ENCODE measurements at places on chromosomes 5 and 9.

DNA sequence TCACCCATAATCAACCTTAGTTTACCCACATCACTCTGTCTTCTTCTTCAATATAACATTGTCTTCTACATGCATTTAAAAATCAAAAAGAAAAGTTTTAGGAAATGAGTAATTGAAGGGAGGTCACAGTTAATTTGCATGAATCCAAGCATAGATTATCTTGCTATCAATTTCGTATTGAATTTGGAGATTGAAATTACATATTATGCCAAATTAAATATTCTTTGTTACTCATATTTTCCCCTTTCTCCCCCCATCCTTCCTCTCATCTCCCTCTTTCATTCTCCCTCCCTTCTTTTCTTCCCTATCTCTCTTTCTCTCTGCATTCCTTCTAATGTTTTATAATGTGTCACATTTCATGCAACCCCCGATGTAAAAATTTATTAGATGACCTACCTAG, 303.3 kb downstream of the FBXL7 start:
- no peak for DNase-seq

DNA sequence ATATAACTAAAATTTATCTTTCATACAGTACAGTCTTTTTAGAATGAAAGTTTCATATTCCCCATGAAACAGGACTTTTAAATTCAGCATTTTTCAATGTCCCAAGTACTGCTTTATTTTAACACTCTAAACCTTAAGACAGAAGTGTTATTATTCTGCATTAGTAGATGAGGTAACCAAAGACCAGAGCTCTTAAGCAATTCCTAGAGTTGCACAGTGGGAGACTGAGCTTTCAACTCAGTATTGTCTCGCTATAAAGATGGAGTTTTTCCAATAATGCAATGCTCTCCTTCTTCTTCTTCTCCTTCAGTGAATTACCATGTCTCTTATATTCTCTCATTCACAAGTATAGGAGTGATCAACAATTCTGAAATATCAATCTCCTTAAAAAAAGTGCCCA, 479.7 kb downstream of the CETN3 start:
- no peak for DNase-seq

DNA sequence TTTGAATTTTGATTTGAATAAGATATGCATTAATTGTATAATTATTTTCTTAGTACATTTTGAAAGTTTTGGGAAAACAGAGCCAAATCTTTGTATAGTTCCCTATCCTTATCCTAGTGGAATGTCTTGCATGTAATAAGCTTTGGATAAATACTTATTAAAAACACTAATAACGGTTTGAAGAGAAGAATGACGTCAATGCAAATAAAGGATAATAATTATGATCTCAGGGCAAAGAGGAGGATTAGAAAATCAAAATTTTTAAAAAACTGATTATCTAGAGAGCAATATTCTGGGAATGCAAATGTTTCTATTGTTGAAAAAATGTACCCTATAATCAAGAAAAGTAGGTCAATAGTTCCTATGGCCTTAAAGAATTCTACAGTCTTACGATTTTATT, 22.1 kb downstream of the TYRP1 start:
- DNase-seq, result no peak

DNA sequence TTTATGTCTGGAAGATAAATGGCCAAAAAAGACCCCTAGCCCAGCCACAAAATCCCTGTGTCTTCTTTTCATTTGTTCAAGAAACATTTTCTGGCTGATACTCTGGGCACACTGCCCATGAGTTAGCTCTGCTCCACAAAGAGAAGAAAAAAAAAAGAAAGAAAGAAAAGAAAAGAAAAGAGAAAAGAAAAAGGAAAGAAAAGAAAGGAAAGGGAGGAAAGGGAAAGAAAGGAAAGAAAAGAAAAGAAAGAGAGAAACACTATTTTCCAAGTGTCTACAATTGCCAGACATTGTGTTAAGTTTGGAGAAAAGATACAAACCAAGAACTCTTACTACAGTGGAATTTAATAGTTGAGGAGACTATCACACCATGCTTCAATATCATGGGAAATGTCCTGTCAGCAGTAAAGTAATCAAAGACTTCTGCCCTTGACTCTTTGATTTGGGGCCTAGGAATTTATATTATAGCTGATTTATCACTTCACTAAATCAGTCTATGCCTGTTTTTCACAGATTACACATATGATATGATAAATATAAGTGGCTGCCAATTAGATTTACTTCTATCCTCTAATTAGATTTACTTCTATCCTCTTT, 3.0 kb downstream of the TRMO start:
- no peak for DNase-seq
